ENCODE measurements at places on chromosomes 5 and 9.

DNA sequence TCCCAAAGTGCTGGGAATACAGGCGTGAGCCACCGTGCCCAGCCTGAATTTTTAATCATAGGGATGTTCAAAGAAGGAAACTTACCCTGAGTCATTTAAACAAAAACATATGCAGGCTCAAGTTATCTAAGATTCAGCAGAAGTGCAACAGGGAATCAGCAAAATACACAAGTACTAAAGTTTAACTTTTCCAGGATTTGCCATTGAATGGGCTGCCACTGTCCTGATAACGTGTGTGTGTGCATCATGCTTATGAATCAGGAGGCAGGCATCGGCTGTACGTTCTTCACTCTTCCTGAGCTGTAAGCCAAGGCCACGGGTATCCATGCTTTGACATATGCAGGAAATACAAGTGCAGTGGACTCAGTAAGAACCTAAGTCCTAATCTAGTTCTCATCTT, 48.8 kb upstream of the FST start:
- DNase-seq: no peak

- DNase-seq: peak; percentile 24
Observed at GRCh38 chr5:83927140-83927733, 206.6 kb upstream of the HAPLN1 start.

DNA sequence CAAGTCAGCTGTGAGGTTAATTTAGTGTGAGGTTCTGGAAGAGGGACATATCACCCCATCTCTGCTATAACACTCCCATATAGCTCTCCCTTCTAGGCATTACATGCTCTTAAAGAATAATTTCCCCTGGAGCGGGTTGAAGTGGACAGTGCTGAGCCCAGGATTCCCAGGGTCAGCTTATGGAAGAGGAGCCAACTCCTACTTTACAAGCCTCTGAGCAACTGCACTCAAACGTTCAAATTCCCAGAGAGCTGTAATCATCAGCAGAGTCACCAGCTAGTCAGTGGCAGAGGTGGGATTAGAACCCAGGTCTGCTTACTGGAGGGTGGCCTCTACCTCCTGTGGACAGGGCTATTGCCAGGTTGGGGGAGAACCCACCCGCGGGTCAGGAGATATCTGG, 1.4 kb downstream of the NEURL1B start:
- no peak for DNase-seq

- no peak for DNase-seq
Observed at GRCh38 chr9:99573886-99574285, 247.8 kb upstream of the NR4A3 start.

DNA sequence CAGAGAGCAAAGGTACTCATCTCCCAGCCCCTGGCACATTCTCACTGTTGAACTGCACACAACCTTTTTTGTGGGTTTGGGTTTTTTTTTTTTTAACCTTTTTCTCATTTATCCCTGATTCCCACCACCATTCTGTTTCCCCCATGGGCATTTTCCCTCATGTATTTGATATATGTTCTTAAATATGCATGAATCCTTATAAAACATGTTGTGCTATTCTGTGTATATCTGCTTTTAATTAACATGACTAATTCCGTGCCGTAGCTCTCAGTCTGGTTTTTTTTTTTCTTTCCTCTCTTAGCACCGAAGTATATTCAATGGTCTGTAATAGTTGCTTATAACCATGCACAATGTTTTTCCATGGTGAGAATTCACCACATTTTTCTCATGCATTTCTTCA, 204.5 kb downstream of the RGS3 start:
- no peak for DNase-seq

GRCh38 chr5:15929611-15930263, 249.9 kb downstream of the MARCHF11 start:
- no peak for DNase-seq

DNA sequence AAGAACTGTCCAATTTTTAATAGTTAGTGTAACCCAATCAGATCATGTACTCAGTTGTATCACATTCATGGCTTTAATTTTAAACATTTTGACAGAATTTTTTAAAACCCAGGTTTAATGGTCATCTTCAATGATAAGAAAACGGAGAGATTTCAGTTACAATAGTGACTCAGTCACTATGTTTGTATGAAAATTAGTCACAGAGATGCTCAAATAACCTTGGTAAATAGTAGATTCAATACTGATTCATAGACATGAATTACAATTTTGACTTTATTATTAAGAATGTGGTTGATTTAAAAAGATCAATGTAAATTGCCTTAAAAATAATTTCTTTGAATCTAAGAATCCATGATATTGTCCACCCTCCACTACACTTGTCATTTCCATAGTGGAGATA, 64.6 kb upstream of the TYRP1 start:
- no peak for DNase-seq

- DNase-seq: peak; percentile 39
Observed at GRCh38 chr9:130688072-130688471, 5.5 kb upstream of the EXOSC2 start.

DNA sequence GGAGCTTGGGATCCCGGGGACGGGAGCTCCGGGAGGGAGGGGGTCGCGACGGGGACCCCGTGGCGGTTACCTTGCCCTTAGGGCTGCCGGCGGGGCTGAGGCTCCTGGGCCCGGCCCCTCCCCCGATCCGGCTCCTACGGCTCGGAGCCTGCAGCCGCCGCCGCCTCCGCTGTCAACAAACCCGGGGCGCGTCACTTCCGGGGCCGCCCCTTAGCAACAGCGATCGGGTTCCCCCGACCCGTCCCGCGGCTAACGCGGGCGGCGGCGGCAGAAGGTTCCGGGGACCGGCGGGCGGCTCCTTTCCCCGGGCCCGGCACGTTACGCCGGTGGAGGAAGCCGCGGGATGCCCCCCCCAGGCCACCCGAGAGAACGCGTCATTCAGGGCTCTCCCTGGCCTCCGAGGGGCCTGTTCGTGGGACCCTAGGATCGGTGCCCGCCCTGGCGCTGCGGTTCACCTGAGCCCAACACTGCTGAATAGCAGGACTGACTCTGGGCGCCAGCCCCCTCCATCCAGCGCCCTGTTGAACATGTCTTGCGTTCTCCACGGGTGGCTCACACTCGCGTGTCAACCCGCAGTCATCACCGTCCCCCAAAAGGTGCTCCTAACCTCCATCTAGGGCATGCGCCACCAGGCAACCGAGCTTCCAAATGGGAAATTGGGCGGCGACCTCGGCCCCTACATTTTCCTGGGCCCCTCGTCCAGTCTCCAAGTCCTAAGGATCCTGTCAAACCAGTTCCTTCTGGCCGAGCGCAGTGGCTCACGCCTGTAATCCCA, at the start of gene ZER1:
ZER1 (minus strand) TSS at position 183 of the 775 bp plus-strand sequence. CDS start 16,362 bp downstream, outside the sequence.
- DNase-seq: peak; percentile 91

DNA sequence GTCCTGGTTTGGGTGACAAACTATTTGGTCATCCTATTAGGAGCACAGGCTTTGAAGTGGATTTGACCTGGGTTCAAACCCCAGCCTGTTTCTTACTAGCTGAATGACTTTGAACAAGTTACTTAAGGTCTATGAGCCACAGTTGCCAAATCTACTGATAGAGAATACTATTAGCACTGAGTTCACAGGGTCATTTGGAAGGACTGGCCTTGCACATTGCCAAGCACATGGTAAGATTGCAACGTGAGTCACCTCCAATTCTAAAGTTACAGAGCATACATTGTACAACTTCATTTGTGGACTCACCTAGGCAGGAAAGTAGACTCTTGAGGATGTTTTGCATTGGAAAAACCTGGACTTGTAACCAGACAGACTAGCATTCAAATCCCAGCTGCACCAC, 38.9 kb downstream of the MFAP3 start:
- no peak for DNase-seq

GRCh38 chr5:115599502-115599901, 2.8 kb downstream of the TICAM2 start:
- DNase-seq: no peak

- no peak for DNase-seq
Observed at GRCh38 chr5:10111571-10111970, 138.1 kb downstream of the ATPSCKMT start.

DNA sequence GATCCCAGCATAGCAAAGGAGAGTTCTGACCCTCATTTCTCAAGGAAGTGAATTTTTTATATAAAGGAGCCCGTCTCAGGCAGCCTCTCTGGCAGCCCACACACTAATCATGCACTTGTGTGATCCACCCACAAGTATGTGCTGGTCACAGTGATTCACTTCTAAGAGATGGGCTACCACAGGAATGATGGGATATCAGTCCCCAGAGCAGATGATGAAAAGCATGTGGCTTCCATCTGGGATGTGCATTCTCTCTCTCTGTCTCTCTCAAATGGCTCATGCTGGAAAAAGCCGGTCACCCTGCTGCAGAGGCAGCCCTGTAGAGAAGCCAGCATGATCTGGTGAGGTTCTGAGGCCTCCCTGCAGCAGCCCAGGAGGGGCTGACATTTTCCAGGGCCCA, 74.2 kb upstream of the ADCY2 start:
- no peak for DNase-seq

DNA sequence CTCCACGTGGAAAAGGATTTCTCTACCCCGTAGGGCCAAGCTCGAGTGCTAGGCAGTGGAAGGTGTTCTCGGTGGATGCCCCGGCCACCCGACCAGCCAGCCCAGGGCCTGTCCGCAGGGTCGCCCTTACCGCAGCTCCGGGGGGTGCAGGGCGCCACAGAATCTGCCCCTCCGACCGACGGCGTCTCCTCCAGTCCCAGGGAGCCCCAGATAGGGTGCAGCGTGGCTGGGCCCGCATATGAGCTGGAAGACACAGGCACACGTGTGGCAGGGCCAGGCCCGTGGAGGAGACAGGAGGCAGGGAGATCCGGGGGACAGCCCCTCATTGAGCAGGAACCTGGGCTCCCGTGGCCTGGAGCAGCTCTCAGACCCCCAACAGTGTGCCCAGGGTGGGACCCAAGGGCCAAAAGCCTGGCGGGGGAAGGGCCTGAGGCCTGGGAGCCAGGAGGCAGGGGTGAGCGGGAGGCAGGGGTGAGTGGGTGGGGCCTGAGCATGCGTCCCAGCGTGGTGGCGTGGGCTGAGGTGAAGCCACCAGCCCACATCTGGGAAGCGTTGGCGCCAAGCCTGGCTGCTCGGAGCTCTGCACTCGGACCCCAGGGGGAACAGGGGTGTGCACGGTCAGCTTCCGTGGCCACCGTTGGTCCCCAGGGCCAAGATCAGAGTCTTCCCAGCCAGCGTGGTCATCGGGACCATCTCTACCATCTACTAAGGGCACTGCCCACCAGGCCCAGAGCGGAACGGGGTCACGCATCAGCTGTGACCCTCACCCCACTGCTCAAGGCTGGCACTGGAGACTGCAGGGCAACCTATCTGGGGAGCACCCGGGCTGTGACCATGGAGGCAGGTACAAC, 22.2 kb downstream of the CCDC187 start:
- no peak for DNase-seq

DNA sequence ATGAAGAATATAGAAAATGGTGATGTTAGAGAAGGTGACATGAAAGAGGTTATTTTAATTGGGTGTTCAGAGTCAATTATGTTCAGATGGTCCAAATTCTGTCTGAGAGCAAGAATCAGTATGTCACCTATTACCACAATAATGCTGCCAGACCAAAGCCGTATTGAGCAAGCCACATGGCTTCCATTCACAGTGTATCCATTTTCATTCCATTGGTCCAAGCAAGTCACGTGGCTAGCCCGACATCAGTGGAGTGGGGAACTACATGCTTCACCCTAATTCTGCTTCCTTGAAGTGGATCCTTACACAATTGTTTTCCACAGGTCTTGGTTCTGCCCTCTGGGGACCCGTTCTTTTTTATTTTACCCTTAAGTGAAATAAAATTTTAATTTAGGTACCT, 413.5 kb downstream of the EBF1 start:
- no peak for DNase-seq

GRCh38 chr9:16515879-16516301, 354.6 kb downstream of the BNC2 start:
- no peak for DNase-seq

- peak; percentile 79 for DNase-seq
Observed at GRCh38 chr5:42949348-42950115, 90.6 kb downstream of the ANXA2R start.

DNA sequence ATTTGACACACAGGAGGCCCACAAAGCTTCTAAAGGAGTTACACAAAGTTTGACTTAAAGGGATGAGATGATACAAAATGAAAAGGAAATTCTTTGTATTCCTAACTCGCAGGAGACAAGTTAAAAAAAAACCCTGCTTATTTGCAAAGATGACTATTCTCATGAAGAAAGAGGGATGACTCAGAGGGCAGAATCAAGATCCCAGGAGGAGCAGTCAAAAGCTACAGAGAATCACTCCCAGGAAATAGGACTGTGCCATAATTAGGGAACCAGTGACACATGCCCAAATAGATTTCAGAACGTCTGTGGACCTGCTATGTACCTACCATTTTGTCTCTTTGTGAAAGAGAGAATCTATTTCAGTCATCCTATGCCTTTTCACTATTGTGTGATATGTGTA, 103.5 kb upstream of the ARRDC3 start:
- no peak for DNase-seq

DNA sequence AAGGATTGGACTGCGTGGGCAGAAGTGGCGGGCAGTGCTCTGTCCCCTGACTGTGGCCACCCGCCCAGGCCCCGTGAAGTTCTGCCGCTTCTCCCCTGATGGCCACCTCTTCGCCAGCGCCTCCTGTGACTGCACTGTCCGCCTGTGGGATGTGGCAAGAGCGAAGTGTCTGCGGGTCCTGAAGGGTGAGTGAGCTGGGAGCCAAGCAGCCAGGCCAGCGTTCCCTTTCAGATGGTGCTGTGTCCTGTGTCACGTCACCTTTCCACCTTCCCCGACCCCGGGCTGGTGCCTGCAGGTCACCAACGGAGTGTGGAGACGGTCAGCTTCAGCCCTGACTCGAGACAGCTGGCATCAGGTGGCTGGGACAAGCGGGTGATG, 2.3 kb downstream of the WDR38 start:
- no peak for DNase-seq

- no peak for DNase-seq
Observed at GRCh38 chr5:11214864-11215644, 454.0 kb upstream of the DAP start.

- DNase-seq: no peak
Observed at GRCh38 chr9:136849960-136850865, 1.0 kb downstream of the PHPT1 start.

DNA sequence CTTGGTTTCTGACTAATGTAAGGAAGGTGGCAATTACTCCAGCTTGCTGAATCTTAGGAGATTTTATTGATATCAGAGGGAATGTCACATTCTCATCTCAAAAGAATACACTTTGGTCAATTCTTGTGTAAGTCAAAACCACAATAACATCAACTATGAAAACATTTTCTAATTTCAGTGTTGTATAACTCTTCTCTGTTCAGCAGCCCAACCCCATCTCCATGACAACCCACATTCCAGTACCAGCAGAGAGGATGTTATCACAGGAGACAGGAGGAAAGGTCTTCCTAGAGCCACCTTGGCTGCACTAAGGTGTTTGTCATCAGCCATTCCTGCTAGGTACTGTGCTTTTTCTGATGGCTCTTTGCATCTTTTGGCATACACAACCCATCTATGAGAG, 529.1 kb upstream of the BRINP1 start:
- no peak for DNase-seq

GRCh38 chr5:59729820-59730219, 163.7 kb downstream of the PDE4D start:
- DNase-seq: no peak

DNA sequence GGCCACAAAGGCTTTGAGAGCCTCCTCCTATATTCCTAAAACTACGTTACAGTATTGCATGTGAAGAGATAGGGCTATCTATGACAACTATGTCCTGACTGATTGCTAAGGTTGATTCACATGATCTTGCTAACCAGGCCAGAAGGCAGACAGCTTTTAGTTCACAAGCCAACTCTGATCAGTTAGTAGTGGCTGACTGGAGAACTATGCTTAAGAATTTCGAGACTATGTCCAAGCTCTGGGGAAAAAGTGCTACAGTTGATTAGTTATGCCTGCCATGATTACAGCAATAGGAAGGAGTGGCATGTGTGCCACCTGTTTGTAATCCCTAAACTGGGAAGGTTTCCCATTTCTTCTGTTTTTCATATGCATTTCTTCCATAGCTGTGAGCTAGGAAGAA, 223.4 kb downstream of the DOCK8 start:
- DNase-seq: no peak

Data from CD4-positive, alpha-beta T cell treated with Interleukin-2 at 100 ng/mL for 4 hours (primary cell).